ENCODE measurements at places on chromosomes 13 and 19.

DNA sequence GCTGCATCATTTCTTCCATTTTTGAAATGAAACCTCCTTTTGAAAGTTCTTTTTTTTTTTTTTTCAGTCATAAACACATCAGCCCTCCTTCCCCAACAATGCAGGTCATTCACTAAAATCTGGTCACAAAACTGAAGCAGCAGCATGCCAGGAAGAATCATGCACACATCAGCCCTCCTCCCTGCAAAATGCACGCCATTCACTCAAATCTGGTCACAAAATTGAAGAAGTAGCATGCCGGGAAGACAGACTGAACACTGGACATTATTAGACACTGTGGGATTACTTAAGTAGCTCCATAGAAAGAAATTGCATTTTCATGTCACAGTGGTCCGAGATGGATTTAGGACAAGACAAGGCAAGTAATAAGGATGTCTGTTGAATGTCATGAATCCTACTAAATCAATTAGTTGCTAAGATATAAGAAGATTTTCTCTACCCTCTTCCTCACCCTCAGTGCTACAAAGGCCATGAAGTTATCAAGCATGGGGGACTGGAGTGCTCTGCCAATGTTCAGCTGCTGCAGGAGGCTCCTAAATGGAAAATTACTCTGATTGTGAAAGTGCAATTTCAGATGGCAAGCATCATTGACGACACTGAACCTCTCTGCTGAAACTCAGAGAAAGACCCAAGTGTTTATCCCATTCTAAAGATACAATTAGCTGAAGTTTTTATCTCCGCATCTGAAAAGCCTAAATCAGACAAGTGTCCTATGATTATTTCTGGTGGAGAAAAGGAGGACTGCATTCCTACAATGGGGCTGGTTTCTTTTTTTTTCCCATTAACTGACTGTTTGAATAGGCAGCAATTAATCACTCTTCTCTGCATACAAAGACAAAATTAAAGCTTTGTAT, 913.2 kb downstream of the DIAPH3 start:
- no peak for DNase-seq

DNA sequence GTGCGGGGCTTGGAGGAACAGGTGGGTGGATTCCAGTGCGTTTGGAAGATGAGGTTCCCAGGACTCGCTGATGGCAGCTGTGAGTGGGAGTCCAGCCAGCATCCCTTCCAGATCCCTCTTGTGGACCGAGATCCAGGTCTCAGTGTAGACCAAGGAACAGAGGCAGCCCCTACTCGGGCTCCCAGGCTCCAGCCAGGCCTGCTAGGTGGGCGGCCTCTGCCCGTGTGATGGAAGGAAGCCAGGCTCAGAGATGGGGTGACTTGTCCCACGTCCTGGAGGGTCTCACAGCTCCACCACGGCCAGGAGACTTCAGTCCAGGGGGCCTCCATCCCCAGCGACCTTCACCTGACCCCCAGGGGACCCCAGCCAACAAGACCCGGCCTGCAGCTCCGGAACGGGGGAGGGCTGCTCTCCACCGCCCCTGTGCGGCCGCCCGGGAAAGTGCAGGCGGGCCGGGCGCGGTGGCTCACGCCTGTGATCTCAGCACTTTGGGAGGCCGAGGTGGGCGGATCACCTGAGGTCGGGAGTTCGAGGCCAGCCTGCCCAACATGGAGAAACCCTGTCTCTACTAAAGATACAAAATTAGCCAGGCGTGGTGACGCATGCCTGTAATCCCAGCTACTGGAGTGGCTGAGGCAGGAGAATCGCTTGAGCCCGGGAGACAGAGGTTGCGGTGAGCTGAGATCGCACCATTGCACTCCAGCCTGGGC, 729 bp upstream of the MADCAM1 start:
- DNase-seq: peak; percentile 31

- DNase-seq: no peak
Measured at GRCh38 chr13:94535231-94535630, 55.7 kb upstream of the DCT start.

DNA sequence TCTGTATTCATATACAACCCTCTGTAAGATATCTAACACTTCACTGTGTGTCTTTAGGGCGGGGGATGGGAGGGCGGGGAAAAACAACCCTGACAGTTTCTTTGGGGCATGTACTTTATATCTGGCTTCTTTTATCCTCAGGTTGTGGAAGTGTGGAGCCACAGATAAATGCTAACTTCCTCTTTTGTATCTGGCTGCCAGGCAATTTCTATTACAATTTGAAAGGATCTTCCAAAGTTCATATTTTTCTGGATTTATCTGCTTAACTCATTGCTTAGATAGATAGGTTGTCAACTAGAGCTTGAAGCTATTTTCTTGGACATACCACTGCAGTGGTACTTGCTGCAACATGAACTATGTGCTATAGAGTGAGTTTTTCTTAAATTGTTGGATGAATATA, 393.0 kb downstream of the LMO7 start:
- no peak for DNase-seq

DNA sequence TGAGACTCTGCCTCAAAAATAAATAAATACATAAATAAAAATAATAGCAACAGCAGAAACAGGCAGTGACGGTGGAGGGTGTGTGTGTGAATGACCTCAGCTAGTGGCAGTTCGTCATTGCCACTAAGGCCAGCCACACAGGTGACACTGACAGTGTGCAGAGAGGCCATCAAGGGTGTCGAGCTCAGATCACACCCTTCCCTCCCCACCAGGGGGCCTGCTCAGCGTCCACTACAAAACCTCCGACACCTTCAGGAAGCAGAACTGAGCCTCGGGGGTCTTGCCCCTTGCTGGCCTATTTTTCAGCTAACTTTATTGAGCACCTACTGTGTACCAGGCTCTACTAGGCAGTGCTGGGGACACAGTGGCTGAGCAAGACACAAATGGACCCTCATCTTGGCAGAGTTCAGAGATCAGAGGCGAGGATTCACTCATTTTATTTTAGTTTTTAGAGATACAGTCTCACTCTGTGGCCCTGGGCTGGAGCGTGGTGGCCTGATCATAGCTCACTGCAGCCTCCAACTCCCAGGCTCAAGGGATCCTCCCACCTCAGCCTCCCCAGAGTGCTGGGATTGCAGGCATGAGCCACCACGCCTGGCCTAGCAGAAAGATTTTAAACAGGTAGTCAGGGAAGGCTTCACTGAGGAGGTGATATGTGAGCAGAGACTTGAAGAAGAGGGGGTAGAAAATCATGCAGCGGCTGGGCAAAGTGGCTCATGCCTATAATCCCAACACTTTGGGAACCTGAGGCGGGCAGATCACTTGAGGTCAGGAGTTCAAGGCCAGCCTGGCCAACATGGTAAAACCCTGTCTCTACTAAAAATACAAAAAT, 30.3 kb upstream of the SEMA6B start:
- no peak for DNase-seq

GRCh38 chr13:30027569-30028455, 177.4 kb upstream of the UBL3 start:
- DNase-seq: no peak

DNA sequence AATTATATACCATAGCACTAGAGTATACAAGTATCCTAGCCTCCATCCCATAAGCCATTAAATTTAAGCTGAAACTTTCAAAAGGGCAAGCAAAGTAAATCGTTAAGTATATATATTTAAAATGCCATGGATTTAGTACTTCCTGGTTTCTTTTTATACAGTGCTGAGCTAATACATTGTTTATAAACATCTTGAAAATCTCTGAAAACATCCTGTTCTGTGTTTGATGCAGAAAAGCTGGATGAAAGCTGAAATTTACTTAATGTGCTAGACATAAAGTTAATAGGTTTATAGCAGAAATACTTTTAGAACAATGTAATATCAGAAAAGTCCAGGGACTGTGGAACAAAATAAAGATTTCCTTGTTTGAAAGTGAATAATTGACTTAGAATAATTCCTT, 875.4 kb downstream of the SLITRK6 start:
- no peak for DNase-seq

- no peak for DNase-seq
Measured at GRCh38 chr19:47446534-47447469, 24.9 kb downstream of the SLC8A2 start.

- no peak for DNase-seq
Measured at GRCh38 chr13:27280009-27280656, 9.5 kb downstream of the RASL11A start.

GRCh38 chr19:14972676-14973075, 7.0 kb downstream of the SLC1A6 start:
- no peak for DNase-seq

- peak; percentile 7 for DNase-seq
Measured at GRCh38 chr13:45108716-45109101, 11.6 kb upstream of the GTF2F2 start.

DNA sequence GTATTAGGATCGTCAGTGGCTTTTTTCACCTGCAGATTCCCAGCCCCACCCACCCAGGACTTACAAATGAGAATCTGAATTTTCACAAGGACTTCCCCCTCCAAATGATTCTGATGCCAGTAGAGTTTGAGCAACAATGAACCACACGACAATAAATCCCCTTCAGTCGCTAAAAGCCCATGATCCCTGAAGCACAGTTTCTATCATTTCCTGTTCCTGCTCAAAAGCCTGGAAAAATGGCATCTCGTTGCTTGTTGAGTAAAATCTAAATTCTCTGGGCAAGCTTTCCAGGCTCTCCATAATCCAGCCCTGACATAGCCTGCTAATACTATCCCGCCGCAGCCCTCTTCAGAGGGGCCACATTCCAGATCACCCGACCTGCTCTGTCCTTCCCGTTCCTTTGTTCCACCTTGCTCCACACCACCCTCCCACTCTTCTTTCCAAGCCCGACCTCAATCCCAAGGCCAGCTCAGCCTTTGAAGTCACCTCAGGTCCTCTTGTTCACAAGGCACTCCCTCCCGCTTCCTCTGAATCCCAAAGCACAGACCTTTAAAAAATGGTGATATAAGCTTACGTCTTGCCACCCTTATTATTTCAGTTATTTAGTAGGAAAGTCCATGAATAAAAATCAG, 67.9 kb downstream of the NUFIP1 start:
- DNase-seq: no peak

DNA sequence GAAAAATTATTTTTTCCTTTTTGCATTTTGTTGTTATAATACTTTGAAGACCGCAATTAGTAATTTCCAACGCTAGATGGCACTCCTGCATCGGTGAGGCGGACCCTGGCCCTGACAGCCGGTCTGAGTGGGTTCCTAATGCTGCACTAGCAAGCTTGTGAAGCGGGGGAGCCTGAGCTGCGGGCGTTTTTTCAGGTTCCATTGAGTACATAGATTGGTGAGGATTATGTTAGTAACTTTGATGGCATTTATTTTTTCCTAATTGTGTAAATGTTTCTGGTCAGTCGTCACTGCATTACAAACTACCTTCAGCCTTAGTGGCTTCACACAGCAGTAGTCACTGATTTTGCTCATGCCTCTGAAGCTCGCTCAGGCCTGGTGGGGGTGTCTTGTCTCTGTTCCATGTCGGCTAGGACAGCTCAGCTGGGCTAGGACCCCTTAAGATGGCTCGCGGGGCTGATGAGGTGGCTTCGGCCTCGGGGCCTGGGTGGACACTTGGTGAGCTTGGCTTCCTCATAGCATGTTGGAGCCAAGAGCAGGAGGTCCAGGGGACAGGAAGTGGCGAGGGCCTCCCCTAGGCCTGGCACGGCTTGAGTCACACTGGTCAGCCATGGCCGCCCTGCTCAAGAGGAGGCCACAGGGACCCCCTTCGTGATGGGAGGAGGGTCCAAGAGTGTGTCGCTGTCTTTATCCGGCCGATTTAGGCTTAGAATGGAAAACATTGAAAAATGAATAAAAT, 25.0 kb downstream of the ERCC5 start:
- peak; percentile 71 for DNase-seq

- no peak for DNase-seq
Measured at GRCh38 chr19:53703361-53703760, 71.6 kb downstream of the DPRX start.

- DNase-seq: peak; percentile 70
Measured at GRCh38 chr13:31556376-31556775, 182.9 kb upstream of the RXFP2 start.

GRCh38 chr19:16927883-16928282, 39.1 kb downstream of the F2RL3 start:
- DNase-seq: no peak

DNA sequence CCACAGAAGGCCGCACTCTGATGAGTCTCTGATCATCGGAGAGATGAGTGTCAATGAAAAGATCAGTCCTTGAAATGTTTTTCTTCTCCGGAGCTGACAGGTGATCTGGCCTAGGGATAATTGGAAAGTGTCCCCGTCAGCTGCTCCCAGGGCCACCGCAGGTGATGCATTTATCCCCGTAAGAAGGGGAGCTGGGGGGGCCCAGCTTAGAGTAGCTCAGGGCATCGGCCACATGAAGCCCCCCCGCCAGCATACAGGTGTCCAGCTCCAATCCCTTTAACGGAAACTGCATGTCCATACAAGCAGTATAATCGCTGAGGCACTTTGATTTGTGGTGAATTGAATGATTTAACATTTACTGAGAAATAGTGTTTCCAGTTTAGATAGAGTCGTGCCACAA, 27.7 kb downstream of the ATP4B start:
- DNase-seq: no peak

DNA sequence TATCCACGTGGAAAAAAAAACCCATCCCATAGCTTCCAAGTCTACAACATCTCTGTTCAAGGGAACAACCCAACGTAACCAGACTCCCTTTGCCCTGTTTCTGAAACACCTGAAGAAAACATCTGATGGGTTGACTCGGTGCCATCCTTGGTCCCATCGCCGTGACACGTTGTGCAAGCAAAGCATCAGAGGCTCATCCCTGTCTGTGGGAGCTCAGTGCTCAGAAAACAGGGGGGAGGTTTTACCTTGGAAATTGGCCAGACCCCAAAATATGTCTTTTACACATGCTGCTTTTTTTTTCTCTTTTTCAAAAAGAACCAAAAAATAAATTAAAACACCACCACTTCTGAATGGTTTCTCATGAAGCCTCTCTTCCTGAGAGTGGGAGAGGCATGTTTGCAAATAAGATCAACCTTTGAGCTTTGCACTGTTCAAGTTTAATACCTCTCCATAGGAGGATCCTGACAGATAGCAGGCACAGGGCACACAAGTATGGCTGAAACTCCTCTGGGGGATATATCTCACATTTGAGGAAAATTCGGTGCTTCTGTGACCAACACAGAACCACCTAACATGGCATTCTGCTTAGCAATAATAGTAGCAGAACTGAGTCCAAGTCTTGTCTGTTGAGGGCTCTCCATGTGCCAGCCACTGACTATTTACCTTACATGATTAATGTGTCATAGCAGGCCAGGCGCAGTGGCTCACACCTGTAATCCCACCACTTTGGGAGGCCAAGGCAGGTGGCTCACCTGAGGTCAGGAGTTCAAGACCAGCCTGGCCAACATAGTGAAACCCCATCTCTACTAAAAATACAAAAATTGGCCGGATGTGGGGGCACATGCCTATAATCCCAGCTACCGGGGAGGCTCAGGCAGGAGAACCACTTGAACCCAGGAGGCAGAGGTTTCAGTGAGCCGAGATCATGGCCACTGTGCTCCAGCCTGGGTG, 7.0 kb upstream of the PVR start:
- no peak for DNase-seq

DNA sequence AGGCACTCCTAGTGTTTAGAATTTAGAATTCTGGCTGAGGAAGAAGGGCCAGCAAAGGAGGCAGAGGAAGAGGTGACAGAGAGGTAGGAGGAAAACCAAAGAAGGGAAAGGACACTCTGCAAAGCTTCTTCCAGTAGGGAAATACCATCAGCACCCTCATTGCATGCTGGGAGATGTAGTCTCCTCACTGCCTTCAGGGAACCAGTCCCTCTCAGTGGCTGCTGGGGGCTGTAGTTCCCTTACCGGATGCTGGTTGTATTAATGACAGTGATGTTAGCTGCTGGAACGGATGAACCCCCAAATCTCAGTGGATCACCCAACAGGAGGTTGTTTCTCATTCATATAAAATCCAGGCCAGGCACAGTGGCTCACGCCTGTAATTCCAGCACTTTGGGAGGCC, 10.1 kb downstream of the GRIN2D start:
- peak; percentile 61 for DNase-seq

GRCh38 chr13:40149611-40150274, 494.3 kb downstream of the COG6 start:
- peak; percentile 73 for DNase-seq

Data from fibroblast of skin of abdomen (primary cell).